Adrenal gland (tissue), 19 donors: ENCODE measurements at places on chromosomes 11 and 22.

DNA sequence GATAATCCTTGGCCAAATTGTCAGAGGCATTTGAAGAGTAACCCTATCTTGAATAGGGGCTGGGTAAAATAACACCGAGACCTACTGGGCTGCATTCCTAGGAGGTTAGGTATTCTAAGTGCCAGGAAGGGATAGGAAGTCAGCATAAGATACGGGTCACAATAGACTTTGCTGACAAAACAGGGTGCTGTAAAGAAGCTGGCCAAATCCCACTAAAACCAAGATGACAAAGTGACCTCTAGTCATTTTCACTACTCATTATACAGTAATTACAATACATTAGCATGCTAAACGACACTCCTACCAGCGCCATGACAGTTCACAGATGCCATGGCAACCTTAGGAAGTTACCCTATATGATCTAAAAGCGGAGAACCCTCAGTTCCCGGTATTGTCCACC lies 964 bp upstream of the REXO2 start:
- no peak for DNase-seq

DNA sequence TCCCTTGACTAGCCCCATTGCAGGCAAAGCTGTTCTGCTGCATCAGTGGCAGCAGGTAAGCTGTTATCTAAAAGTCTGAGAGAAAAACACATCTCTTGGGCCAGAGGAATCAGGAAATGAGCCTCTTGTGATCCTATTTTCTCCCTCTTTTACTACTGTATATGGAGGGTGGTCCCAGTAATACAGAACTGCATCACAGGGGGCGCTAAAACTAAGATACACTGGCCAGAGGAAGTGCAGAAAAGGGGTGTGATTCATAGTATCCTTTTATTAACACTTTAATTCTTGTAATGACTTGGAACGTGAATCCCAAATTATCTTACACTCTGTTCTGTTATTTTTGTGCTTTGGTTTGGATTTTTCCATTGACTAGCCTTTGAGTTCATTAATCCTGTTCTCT lies 8.8 kb upstream of the MED17 start:
- no peak for DNase-seq

DNA sequence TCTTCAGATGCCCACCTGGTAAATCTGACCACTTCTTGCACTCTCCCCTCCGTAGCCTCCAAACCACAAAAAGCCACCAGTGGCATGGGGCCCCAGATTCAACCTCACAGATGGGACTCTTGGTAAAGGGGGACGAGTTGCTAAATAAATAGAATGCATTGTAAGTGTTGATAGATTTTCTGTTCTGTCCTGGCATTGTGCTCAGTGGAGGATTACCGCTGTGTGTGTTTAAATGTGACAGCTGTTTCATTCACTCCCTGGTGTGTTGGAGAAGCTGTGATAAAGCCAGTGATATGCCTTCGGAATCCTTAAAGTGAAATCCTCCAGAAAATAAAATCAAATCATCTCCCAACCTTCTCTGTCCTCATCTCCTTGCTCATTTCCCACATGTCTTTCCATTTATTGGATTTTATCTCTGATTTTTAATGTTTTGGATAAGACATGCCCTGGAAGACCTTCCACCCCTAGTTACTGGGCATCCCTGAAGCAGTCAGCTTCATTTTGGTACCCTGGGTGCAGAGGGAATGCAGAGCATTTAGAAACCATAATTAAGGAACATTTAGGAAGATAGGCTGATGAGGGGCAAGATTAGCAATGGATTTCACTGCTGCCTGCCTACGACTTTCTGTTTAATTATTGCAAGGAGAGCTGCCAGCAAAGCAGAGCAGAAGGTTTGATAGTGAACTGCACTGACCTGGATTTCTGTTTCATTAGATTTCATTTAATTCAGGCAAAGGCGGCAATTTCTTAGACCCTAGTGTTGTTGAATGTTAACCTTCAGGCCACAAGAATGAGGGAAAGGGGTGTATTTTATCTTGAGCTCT lies 460.9 kb upstream of the KIRREL3 start:
- no peak for DNase-seq

- no peak for DNase-seq
Observed at GRCh38 chr22:33112580-33112979, 54.4 kb upstream of the SYN3 start.

DNA sequence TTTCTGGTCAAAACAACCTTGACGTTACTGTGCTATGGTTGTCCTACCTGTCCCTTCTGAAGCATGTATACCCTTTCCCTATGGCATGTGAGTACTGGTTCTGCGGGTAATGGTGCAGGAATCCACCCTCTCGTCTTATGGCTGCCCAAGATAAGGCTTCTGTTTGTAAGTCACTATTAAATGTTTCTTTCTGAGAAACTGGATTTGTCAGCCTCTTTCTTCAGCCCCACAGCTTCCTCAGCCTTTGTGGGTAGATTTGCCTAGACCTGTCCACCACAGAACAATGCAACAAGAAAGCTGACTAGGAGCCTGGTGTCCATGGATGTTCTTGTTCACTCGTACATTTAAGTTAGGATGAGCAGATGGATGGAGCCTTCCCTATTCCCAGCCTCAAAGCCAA lies 14.4 kb downstream of the MMP7 start:
- no peak for DNase-seq

GRCh38 chr11:69560141-69560790 lies 78.8 kb downstream of the LINC01488 start:
- no peak for DNase-seq

- DNase-seq: peak; percentile 93
Observed at GRCh38 chr11:66855574-66856495, 1.0 kb upstream of the LRFN4 start.

DNA sequence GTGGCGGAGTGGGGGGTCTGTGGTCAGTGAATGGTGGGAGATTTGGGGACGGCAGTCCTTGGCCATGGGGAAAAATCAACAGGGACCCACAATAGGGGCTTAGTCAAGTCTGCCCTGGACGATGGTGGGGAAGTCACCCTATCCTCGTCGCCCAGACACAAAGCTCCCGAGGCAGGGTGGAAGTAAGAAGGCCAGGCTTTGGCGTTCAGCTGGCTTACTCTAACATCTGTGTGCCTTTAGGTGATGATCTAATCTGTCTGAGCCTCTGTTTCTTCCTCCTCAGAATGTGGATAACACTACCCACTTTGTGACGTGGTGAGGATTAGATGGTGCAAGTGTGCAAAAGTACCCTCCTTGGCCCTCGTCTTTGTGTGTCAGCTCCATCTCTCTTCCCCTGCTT lies 192.2 kb downstream of the ST3GAL4 start:
- DNase-seq: no peak

- DNase-seq: peak; percentile 60
Observed at GRCh38 chr11:134124660-134125451, 56.0 kb downstream of the JAM3 start.

DNA sequence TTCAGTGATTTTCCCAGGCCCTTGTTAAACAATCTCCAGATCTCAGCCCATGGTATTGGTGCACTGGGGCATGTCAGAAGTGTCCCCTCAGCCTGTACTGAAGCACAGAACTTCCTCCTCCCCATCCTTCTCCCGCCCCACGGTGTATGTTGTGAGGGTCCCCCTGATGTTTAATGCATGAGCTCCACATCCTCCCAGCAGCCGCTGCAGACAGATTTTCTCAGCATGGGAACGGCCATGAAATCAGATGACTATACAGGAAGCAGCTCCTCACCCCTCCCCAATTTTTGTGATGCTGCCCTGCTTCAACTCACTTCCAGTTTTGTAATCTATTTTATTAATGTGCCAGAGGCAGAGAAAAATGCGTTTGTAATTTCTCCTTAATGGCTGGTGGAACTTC lies 406.0 kb downstream of the MIAT start:
- DNase-seq: no peak

DNA sequence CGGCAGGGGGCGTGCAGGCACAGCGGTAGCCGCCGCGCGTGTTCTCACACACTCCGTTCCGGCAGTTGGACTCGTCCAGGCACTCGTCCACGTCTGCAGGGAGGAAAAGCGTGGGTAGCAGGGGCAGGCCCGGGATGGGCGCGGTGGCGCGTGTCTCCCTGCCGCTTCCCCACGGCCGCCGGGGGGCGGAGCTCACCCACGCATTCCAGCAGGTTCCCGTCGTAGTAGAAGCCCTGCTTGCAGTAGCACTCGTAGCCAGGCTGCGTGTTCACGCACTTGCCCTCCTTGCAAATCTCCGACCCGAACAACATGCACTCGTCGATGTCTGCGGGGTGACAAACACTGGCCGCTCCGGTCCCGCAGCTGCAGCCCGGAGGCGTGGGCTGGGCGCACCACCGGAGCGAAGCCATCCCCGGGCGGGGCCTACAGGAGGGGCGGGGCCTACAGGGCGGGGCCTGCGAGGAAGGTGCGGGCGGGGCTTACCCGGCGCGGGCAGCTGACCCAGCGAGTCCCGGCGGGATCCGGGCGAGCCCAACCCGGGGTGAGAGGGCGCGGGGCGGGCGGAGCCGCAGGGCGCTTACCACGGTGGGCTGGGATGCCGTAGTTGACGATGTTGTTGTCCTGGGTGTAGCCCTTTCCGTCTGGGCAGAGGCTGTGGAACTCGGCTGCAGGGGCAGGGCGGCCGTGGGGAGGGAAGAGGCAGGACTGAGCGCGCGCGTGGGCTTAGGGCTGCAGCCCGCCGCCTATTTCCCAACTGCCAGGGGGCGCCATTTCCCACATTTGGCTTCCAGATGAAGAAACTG lies 15.6 kb downstream of the SCYL1 start:
- DNase-seq: peak; percentile 90

- DNase-seq: no peak
Observed at GRCh38 chr22:43530349-43531201, 118.8 kb downstream of the MPPED1 start.

GRCh38 chr11:78325274-78325781 lies 92.3 kb downstream of the GAB2 start:
- no peak for DNase-seq

DNA sequence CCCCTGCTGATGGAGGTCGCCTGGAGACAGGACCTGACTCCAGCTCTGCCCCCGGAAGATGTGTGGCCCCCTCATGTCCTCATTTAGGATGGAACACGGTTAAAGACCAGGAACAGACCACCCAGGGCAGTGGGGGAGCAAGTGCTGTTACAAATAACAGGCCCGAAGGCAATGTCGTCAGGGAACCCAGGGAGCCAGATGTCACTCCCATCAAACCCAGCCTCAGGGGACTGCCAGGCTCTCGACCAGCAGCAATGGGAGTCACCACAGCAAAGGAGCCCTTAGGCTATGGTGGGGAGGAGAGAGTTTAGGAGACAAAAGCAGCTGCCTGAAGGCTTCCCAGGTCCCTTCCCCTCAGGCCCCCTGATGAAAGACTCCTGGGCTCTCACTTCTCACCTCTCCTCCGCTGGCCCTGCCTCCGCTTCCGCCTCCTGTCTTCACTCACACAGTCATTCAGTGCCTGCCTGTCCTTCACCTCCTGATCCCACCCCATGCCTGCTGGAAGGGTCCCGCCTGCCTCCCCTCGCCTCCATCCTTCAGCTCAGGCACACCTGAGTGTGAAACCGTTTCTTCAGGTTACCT lies 4.4 kb downstream of the RPS19BP1 start:
- DNase-seq: peak; percentile 69

DNA sequence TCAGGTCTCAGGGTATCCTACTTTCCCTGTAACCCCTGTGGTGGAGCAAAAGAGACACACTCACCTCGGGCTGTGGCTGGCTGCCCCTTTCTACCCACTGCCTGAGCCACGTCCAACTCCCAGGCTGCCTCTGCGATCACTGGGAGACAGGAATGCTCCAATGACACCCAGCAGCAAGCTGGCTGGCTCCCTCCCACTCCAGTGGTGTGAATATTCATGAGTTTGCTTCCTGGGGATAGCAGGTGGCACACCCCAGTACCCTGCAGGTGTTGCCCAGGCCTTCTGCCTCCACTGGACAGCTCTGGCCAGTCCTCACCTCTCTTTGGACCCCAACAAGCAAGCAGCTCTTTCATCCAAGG lies 9.7 kb downstream of the GAL3ST1 start:
- no peak for DNase-seq

- DNase-seq: no peak
Observed at GRCh38 chr11:134786636-134787035, 374.6 kb upstream of the B3GAT1 start.

DNA sequence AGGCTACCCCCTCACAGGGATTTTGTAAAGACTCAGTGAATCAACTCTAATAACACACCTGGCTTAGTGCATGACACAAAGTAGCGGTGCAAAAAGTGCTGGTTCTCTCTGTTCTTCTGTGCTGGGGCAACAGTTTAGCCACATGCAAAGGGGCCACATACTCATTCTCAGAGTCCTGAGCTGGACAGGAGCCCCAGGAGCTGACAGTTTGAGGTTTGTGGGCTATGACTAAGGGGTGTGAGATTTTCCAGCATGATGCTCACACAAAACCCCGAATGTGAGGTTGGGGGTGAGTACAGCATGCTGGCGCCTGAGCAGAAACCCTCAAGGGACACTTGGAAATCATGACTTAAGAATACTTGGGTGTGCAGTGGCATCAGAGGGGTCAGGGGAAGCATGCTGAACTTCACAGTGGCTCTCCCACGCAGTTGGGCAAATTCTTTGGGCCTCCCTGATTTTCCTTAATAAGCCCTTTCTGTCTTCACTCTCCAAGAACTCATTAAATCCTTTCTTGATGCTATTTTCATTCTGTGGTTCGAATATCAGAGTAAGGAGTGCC lies 31.0 kb downstream of the TMPRSS5 start:
- DNase-seq: no peak

GRCh38 chr11:45470151-45470793 lies 184.1 kb upstream of the SYT13 start:
- DNase-seq: peak; percentile 77

DNA sequence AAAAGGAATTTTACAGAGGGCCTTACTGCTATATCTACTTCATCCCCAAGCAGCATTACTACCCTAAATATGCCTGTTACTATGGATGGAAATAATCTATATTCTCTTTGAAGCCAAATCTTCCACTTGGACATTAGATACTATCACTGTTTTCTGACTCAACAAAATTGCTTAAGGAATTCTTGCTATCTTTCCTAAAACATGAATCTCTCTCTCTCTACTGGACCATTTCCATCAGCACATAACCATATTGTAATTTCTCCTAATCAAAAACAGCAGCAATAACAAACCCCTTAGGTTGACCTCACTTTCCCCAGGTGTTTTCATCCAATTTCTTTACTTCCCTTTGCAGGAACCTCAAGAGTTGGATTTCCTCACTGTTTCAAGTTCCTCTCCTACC lies 67.9 kb upstream of the BLID start:
- DNase-seq: no peak

DNA sequence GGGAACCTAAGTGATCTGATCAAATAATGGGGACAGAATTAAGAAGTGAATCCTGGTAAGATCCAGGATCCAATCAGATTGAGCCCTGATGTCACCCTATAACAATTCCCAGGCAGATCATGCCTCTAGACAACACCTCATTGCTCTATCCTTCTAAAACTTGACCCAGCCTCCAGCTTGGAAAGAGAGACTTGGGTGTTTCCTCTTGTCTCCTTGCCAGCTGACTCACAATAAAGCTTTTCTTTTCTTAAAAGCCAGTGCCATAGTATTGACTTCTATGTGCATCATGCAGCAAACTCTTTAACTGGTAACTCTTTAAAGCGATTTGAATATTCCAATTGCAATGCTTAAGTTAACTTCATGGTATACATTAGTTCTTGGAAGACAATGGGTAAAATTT lies 109.6 kb upstream of the CHORDC1 start:
- DNase-seq: no peak

GRCh38 chr11:14237444-14237961 lies 121.5 kb downstream of the RRAS2 start:
- no peak for DNase-seq
